ENCODE measurements at places on chromosomes 16 and 17. TPM values are rescaled to one million over a fixed set of nuclear protein-coding genes. Genes with fewer than 3 reads are reported as not detected.

Gene NUPR1
- 26.8 TPM for total RNA-seq

Gene PERCC1
- not detected for total RNA-seq

- H3K27ac ChIP-seq, result no peak overlapping the region
- no peaks in the 10 kb centered on the region for H3K36me3 ChIP-seq
- H3K27me3 ChIP-seq, result no peaks in the 10 kb centered on the region
- no peak overlapping the region for H3K4me3 ChIP-seq
- DNase-seq, result no peak
- H3K4me1 ChIP-seq, result no peaks in the 10 kb centered on the region
Measured at GRCh38 chr16:50124769-50125168, 28.3 kb upstream of the TENT4B start.

GRCh38 chr16:11224894-11225676 lies 30.9 kb downstream of the SOCS1 start:
- peaks cover 8% of the 10 kb centered on the region for H3K4me1 ChIP-seq
- no peaks in the 10 kb centered on the region for H3K36me3 ChIP-seq
- no peaks in the 10 kb centered on the region for H3K27me3 ChIP-seq
- peak; percentile 78 for DNase-seq
- no peak overlapping the region for H3K4me3 ChIP-seq

DNA sequence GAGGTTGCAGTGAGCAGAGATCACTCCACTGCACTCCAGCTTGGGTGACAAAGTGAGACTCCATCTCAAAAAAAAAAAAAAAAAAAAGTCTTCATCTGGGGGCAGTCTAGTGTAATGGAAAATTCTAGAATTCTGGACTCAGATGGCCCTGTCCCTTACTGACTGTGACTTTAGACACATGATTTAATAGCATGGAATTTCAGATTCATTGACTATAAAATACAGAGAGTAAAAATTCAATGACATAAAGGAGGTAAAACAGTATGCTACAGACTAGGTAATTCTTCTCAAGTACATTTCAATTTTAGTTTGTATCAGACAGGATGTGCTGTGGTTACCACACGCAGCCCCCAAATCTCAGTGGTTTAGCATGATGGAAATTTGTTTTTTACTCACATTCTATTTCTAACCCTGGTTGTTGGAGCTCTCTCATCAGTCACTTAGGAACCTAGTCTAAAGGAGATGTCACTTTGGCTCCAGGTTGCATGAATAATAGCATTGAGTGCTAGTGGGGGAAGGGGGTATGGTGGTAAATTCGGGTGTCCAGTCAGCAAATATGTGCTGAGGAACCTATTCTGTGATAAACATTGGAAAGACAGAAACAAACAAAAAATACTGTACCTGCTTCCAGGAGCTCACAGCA lies 444.0 kb downstream of the XYLT1 start:
- H3K4me3 ChIP-seq, result no peak overlapping the region
- H3K36me3 ChIP-seq, result no peaks in the 10 kb centered on the region
- peak; percentile 10 for DNase-seq
- H3K27me3 ChIP-seq, result no peaks in the 10 kb centered on the region
- H3K27ac ChIP-seq, result no peak overlapping the region

DNA sequence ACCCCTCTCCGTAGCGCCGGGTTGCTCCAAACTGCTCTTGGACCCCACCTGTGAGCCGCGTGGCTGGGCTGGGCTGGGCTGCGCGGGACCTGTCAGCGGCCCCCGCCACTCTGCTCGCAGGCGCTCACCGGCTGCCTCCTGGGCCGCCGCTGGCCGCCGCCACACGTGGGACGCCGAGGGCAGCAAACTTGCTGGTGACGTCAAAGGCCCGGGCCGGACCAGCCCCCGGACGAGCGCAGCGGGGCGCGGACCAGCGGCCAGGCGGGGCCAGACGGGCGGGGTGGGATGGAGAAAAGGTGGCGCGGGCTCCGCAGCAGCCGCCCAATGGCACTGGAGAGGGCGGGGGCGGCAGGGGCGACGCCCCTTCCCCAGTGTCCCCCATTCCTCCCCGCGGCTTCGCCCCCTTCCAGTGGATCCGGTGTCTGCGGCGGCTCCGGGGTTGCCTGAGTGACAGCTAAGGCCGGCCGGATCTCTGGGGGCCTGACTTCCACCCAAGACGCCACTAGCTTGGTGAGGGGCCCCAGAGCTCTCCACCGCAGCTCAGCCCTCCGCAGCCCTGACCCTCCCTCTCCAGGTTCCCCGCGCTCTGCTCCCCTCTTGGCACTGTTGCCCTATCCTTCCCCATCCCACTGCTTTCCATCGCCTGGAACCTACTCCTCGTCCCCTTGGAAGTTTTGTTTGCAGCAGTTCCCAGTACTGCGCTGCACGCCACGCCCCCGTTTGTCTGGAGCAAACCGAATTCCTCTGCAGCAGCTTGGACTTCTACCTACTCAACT lies at the start of gene HS3ST3A1:
HS3ST3A1 (minus strand) TSS at position 154 of the 776 bp plus-strand sequence. CDS start 800 bp downstream, outside the sequence.
- no peaks in the 10 kb centered on the region for H3K36me3 ChIP-seq
- H3K4me3 ChIP-seq, result peak within 1 kb of the TSS; percentile 9
- peak; percentile 15 for DNase-seq
- H3K4me1 ChIP-seq, result no peaks in the 10 kb centered on the region

Measured in transverse colon (tissue), 4 donors.